Activated CD4-positive, alpha-beta T cell treated with anti-CD3 and anti-CD28 coated beads for 4 hours (primary cell): ENCODE measurements at places on chromosomes 4 and X.

- DNase-seq, result no peak
Observed at GRCh38 chrX:68462653-68463052, 29.4 kb upstream of the OPHN1 start.

DNA sequence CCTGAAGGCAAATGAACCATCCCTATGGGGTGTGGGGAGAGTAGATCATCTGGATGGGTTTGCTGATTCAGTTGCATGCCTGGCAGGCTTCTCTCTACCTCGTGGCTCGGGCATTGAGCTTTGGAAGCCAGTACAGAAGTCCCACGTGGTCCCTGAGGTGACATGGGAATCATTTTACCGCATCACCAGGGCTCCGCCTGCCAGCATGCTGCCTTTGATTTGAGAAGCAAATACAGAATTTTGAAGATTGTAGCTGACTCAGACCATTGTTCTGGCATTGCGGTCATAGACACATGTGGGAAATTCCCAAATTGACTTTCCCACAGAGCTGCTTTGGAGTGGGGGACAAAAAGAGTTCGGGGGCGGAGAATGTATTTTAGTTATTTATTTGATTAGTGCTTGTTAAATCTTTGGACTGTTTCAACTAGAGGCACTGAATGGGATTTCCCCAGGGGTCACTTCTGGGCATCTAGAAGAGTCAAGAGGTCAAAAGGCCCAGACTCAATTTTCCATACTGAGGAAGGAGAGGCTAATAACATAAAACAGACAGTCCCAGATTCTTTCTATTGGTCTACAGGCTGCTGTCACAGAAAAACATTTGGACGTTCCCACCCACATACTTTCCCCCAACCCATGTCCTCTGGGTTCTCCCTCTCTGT, 79.3 kb downstream of the NHSL2 start:
- no peak for DNase-seq

DNA sequence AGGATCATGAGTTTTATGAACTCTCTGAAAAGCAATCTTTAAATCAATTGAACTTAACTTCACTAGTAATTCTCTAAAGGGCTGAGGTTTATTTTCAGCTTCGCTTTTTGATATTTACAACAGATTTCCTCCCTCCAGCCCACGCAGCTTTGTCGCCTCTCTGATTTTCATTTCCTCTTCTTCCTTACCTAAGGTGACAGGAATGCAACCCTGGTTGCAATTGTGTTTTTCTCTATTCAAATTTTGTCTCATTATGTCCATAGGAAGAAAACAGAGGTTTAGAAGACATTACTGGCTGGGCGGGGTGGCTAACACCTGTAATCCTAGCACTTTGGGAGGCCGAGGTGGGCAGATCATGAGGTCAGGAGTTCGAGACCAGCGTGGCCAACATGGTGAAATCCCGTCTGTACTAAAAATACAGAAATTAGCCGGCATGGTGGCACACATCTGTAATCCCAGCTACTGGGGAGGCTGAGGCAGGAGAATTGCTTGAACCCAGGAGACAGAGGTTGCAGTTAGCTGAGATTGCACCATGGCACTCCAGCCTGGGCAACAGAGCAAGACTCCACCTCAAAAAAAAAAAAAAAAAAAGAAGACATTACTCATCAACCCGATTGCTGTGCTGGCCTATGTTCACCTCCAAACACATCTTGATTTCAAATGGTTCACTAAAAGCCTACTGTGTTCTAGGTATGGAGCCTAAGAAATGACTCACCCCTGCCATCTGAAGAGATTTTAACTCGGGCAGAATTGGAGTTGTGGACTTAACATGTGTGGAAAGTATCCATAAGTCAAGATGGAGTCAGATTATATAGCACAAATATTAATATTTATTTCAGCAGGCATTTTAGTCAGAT, 36.8 kb downstream of the VSIG4 start:
- DNase-seq, result no peak

DNA sequence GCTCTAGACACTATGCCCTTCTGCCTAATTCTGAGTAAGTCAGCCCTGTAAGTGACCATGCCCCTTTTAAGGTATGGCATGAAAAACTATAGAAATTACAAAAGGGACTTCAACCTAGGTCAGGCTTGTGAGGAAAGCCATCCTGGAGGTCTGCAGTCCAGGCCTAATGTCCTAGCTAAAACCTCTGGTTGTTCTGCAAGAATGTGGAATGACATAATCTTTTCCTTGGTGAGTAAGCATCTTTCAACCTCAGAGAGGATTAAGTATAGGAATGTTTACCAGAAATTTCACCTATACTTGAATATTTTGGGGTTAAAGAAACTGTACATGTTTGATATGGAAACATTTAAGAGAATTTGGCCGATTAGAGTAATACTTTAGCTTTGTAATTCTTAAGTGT, 23.8 kb upstream of the HPSE start:
- no peak for DNase-seq

- DNase-seq, result no peak
Observed at GRCh38 chrX:18888281-18888680, 95.6 kb downstream of the PHKA2 start.

DNA sequence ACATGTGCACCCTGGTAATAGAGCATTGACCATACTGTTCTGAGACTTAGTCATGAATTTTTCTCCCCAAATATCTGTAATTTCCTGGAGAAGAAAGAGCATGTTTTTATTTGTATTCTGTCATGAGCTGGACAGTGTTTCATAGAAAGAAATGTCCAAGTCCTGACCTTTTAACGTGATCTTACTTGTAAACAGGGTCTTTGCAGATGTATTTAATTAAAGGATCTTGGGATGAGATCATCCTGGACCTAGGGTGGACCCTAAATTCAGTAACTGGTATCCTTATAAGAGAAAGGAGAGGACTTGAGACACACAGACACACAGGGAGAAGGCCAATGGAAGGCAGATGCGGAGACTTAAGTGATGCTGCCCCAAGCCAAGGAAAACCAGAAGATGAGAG, 3.6 kb downstream of the ADGRA3 start:
- no peak for DNase-seq
